ENCODE measurements at places on chromosomes 5 and 9.

- DNase-seq: no peak
Observed at GRCh38 chr5:124738681-124739633, 7.5 kb downstream of the ZNF608 start.

GRCh38 chr5:176817841-176818377 lies 7.5 kb downstream of the UNC5A start:
- no peak for DNase-seq

DNA sequence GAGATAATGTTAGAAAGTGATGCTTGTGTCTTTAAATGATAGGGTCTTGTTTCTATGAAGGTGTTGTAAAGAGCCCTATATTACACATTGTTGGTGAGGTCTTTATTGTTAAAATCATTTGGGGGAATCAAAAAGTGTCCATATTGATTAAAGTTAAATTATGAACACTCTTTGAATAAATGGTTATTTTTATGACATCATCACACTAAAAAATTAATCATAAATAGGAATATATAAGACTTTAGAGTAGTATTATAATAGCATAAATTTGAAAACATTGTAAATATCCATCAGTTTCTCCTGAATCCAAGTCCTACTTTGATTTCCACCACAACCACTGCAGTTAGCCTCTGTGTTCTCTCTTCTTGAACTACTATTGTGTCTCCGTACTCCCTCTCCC lies 136.3 kb downstream of the HTR1A start:
- DNase-seq: no peak

DNA sequence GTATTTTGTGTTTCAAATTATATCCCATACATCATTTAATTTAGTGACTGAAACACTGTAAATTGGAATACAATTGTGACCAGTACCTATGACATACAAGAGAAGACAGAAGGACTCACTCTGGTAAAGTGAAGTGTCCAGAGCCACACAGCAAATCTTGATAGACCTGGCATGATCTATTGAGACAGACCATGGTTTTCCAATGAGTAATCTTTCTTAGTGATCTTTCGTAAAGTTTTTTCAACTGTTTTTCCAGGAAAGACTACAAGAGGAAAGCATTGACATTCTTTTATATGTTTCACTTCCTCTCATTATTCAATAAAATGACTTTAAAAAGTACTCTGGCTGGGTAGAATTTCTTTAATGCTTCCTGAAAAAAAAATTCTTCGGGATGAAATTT lies 43.3 kb upstream of the ALDH1A1 start:
- DNase-seq: no peak

DNA sequence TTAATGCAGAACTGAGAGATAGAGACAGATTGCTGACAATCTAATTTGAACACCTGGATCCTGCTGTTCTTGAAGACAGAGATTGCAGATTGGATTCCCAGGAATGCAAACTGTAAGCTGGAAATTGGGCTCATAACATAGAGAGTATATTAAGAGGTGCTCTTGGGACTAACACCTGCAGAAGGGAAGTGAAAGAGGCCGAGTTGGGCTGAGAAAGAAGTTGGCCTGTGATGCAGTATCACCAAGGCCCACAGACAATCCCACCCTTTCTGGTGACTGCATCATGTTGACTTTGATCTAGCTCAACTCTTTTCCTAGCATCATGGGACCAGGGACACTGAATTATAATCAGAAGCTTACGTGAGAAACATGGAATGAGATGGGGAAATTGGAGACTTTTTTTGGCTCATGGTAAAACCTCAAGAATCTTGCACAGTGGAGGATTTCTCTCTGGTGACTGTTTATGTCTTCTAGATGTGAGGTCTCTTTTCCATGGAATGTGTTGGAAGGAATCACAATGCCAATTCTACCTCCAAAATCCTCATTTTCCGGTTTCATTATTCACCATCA lies 36.5 kb upstream of the NUDT12 start:
- DNase-seq: peak; percentile 59

- no peak for DNase-seq
Observed at GRCh38 chr5:77181596-77182304, 28.7 kb upstream of the PDE8B start.

DNA sequence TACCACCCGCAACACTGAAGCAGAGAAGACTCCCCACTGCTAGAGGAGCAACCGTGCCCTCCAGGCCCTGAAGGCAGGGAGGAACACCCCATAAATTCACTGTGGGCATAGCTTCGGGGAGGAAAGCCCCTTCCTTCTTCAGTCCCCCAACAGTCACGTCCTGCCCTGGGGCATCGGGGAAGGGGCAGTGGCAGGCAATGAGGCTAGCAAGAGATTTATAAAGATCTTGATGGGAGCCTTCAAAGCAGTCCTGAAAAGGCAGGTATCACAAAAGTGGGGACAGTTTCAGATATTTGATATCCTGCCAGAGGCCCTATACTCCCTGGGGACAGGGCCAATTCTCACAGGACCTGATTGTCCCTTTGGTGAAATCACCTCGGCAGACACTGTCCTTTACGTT lies 16.9 kb upstream of the TRIM14 start:
- DNase-seq: no peak

- no peak for DNase-seq
Observed at GRCh38 chr5:145511351-145511750, 323.8 kb downstream of the PRELID2 start.

- no peak for DNase-seq
Observed at GRCh38 chr5:110957934-110958333, 113.6 kb upstream of the TSLP start.

DNA sequence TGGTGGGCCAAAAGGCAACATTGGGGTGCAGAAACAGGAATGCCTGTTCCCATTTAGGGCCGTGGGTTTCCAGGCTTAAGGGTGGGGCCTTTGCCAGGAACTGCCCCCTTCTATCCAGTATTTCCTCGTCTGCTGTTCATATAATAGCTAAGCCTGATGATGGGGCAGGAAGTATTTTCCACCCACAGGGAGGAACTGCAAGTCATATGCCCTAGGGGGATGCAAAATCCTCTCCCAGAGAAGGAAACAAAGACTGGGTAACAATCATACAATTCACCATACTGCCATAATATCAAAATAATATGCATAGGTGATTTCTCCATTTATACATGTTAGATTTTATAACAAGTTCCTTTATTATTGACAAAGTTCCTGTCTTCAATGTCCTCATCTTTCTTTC lies 20.5 kb upstream of the RPS23 start:
- DNase-seq: no peak

Measured in GM04503 (cell line).